GM03348 (cell line): ENCODE measurements at places on chromosomes 13 and 19.

DNA sequence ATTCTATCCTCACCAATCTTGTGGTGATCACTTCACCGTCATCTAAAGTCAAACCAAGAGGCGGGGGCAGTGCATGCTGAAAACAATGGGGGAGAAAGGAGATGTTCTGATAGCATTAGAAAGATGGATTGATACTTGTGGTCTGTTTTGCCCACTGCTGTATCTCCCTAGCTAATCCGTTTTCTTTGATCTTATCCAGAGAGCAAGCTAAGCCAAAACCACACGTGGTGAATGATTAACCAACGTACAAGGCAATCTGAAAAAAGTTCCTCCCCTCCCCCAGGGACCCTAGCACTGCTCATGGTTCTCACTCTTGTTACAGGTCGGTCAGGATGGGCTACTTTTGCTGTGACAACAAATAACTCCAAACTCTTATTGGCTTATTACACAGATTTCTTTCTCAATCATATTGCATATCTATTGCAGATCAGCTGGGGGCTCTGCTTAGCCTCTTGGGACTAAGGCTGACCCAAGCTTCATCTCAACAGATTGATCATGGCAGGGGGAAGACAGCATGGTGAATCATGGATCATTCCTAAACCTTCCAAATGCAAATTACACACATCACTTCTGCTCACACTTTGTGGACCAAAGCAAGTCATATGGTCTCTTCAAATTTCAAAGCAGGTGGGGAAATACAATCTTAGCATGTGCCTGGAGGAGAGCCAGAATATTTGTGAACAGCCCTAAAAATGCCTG, 11.9 kb upstream of the C13orf42 start:
- no peak for DNase-seq

DNA sequence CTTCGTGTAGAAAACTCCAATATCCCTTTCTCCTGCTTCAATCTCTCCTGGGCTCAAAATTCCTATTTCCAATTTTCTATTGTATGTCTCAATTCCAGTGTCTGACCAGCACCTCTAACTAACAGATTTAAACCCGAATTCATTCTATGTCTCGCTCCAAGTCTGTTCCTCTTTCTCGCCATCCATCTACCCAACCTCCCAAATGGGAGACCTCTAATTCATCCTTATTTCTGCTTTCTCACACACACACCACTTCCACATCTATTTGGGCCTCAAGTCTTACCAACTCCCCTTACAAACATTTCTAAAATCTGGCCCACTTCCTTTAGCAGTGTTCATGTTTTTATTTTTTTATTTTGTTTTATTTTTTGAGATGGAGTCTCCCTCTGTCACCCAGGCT, 53.3 kb downstream of the MBD3L2B start:
- DNase-seq: no peak

DNA sequence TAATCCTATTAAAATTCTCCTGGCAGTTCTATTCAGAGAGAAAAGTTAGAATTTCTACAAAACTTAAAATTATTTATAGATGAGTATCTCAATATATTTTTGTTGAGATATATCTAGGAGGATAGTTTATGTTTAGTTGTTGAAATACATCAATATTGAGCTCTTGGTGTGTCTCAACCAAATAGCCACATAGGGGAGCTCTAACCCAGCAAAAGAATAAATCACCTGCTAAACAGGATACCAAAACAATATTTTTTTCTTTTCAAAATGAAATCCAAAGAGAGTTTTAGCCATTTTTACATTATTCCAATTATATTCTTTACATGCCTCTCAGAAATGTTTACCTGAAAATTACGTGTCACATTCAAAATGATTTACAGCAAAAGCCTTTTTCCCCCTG, 954.7 kb downstream of the SLITRK6 start:
- no peak for DNase-seq

DNA sequence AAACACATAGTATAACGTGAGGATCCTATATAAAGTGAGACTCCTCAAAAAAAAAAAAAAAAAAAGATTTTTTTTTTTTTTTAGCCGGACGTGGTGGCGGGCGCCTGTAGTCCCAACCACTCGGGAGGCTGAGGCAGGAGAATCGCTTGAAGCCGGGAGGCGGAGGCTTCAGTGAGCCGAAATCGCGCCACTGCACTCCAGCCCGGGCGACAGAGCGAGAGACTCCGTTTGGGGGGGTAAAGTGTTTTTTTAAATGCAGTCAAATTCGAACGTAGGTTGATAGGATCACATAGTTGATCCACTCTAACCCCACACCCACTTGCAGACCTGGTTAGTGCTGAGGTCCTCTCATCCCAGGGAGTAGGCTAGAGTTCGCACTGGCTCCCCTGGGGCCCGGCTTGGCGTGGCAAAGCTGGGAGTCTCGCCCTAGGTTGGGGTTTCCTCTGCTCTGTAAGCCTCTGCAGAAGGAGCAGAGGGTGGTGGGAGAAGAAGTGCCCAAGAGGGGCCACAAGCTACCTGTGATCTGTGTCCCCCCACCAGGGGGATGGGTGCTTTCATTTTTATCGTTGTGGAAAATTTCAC, 6.5 kb downstream of the RNF225 start:
- DNase-seq: no peak

DNA sequence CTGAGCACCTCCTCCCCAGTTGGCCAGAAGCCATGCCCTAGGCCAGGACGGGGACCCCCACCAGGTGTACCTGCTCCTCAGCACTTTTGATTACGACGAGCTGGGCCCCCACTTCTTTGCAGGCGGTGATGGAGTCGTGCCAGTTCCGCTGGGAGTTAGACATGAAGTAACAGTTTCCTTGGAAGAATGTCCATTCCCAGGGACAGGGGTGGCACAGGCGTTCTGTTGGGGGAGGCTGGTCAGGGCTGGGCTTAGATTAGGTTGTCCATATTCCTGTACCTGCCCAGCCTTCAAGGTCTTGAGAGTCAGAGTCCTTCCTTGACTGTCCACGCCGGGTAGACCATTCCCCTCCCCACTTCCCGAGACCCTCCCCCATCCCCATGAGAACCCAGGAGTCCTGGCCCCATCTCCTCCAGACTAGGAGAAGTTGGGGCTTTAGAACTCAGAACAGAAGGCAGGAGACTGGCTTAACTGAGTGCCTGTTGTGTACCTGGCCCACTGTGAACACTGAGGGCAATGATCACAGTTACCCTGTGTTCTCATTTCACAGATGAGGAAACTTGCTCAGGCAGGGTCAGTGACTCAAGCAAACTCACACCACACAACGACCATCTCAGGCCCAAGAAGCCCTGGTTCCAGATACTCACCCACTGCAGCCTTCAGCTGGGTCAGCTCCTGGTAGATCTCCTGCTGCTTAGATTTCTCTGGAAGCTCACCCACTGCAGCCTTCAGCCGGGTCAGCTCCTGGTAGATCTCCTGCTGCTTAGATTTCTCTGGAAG, 2.3 kb downstream of the CD209 start:
- no peak for DNase-seq

- peak; percentile 71 for DNase-seq
Measured at GRCh38 chr19:29084266-29084665, 128.7 kb downstream of the UQCRFS1 start.

DNA sequence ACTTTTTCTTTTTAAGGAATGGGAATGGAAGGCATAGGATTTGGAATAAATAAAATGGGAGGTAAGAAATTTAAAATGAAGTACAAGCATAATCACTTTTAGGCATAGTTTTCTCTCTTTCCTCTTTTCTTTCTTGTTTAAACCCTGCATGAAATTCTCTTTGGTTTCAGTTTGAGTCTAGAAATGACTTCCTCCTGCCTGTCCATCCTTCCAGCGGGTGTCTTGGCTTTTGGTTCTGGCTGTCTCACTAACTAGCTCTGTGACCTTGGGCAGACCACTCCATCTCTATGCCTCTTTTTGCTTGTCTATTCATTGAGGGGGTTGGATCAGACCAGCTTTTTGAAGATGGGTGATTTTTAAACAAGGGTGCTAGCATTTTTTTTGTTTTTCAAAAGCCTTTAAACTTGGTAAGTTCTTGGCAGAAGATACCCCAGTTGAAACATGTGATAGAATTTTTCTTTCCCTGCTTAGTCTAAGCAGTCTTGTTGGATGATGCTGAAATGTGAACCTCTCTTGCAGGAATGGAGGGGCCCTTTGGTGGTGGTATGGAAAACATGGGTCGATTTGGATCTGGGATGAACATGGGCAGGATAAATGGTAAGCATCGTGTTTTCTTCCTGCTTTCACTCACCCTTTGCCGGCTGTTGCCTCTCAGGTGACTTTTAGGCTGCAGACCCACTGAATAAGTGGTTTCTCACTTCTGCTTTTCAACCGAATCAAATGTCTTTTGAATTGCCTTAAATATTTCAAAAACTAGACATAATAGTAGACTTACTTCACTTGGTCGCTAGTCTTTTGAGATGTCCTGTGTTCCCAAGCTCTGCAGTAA, 28.6 kb downstream of the PRAM1 start:
- no peak for DNase-seq

DNA sequence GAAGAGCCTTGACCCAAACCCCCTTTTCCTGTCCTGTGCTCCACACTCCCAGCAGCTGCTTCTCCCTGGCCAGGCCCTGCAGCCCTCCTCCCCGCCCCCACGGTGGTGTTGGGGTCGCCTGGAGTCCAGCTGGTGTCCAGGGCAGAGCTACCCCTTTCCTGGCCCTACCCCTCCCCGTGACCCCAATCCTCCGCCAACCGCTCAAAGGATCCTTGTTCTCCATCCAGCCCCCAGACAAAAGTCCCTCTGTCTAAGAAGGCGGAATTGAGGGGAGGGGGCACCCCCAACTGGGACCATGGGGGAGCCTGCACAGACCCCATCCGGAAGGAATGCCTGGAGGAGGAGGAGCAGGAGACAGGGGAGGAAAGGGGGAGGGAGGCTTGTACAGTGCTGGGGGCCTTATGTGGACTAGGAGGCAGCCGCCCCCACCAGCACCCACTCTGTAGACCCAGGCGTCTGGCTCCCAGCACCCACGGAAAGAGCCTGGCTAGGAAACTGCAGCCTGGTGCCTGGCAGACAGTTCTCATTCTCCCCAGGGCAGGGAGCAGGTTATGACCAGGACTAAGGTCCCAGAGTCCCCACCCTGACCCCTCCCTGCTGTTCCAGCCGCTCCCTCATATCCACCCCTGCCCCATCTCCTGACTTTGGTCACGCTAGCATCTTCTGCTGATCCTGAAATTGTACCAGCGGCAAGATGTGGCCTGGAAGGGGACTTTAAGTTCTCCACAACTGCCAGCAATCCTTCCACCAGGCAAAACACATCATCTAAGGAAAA, at the start of gene FXYD3:
Gene FXYD3, plus strand, starts transcription at position 647 of the 775 bp plus-strand sequence. CDS start 3,554 bp downstream, outside the sequence.
- DNase-seq: no peak

DNA sequence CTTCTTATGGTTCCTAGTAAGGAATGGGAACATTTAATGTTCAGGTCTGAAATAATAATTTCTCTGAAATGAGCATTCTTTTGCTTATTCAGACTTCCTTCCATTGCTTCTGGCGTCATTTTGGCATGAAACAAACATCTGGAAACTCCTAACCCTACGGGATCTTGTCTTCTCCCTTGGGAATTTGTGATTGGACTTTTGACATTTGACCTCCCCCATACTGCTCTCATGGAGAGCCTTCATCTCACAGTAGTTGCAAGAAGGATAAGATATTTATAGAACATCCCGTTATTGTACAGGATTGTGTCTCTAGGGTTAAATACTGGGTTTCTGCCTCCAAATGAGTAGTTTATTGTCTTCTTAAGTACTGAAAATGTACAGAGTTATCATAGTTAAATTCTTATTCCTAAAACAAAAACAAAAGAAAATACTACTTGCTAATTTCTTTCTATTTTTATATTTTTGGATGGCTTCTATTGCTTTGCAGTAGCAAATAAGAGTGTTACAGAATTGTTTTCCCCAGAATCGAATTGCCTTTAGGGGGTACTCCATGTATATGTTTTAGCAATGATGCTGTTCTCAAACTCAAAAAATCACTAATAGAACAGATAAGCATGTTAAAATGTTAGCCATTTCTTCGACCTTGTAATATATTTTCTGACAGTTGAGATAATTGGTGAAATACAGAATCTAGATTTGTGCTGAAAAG, 366.8 kb downstream of the DLEU7 start:
- DNase-seq: no peak

DNA sequence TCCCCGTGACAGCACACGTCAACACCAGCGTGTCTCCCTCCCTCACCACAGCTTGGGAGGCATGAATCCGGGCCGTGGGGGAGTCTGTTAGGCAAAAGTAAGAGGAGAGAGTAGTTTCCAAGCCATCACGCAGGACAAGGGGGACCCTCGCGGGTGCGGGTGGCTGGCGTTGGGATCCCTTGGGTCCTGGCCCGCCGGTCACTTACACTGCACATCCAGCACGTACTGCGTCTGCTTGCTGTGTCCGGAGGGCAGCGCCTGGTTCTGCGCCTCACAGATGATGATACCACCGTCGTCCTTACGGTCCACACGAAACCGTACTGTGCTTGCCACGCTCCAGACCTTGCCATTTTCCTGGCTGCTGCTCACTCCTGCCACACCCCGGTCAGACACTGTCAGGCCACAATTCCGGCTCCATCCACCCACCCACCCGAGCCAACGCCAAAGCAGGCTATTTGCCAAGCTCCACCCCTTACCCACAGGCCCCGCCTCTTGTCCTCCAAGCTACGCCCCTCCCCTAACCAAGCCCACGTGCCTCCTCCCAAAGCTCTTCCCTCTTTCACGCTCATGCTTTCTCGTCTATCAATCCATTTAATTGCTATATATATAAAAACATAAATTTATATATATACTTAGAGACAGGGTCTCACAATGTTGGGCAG, 6.6 kb upstream of the ZNF428 start:
- no peak for DNase-seq
